CD4-positive, alpha-beta T cell (primary cell): ENCODE measurements at places on chromosomes 2 and 18.

DNA sequence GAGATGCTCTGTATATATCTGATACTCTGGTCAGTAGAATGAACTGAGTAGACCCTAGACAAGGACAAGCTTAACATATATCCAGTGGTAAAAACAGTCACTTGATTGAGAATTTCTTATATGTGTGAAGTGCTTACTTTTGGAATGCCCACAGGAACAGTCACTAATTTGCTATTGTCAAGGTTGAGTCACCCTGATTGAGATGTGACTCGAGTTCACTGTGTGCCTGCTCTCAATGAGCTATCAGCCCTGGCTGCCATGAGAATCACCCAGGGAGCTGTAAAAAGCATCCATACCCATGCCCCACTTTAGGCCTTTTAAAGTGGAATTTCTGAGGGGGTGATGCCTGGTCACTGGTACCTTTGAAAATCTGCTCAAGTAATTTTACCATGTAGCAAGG is 283.7 kb downstream of the SUCLG1 start:
- no peak for DNase-seq

- DNase-seq: no peak
Measured at GRCh38 chr2:100029460-100029859, 112.9 kb downstream of the AFF3 start.

- DNase-seq: no peak
Measured at GRCh38 chr2:190344276-190344827, 963 bp downstream of the INPP1 start.

- no peak for DNase-seq
Measured at GRCh38 chr2:15731213-15731888, 139.7 kb downstream of the DDX1 start.

DNA sequence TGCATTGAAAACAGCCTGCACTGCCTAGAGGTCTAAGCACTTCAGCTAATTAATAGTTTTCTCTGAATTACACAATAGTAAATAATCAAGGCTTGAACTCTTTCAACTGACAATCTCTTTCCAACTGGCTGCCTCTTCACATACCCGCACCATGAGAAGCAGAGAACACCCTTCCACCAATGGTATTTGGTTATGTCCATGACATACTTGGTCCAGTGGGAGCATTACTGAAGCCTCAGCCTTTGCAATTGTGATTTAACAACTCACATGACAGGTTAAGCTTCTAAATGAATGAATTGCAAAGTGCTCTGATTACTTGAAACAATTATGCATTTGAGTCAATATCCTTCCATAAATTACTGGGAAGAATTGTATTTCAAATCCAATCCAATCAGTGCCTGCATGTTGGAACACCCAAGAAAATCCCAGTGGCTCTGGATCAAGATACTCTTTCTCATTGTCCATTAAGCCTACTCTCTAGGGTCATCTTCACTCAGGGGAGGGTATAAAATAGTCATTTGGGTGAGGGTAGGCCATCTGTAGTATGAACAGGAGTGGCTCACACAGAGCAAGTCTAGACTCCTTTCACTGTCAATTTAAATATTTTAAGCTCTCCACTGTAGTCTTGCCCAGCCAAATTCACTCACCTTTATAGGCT is 101.1 kb downstream of the HS1BP3 start:
- DNase-seq: no peak

DNA sequence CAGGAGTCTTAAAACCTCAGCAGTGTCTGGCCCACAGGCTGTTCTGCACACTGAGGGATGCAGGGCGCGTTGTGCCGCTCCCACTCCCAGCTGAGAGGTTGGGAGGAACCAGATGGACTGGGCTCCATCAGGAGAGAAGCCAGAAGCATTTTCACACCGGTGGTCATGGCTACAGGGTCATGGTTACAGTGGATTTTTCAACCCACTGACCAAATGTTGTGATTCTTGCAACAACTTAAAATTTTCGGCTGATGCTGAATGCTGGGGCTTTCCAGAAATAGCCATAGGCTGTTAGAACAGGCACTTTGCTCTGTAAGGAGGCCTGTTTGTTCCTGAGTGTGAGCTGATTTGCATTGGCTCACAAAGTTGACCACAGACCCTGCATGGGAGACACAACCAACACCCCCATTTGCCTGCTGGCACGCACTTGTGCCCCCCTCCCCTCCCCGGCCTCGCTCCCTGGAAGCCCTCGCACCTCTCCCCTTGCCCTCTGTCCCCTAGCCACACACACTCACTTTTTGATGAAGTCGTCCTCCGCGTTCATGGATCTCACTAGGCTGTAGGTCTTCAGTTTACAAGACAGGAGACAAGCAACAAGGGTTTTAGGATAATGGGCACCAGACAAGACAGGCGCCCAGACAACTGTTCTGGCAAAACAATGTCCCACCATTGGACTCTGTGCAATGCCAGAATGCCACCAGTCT is 3.4 kb downstream of the LPIN1 start:
- DNase-seq: peak; percentile 70

DNA sequence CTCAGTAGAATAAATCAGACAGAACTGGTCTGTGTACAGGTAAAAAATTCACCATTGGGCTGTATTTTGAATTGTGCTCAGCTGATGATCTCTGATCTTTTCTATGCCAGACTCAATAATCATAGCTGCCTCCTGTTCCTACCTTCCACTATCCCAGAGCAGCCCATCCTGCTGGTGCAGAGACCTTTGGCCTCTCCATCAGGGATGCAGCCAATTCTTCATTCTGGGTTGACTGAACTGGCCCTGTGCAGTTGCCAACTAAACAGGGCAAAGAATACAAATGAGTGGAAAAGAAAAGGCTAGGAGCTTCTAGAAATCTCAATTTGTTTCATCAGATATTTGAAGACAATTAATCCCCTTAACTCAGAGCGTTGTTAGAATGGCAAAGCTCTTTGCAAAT is 1781.3 kb upstream of the CELF4 start:
- no peak for DNase-seq

DNA sequence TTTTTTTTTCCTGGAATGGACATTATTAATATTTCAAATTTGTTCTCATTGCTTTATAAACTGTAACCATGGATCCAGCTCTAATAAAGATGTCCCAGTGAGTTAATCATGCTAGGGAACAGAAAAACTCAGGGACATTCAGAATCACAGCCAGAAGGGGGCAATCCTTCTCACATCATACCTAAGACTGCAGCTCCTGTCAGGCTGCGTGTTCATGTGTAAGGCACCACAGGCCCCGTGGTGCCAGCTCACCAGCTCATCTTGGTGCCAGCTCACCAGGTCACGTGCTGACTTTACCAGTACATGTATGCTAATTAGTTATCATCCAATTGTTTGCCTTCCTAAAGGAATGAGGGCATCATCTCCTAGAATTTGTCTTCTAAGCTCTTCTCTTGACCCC is 84.7 kb upstream of the NEDD4L start:
- no peak for DNase-seq

DNA sequence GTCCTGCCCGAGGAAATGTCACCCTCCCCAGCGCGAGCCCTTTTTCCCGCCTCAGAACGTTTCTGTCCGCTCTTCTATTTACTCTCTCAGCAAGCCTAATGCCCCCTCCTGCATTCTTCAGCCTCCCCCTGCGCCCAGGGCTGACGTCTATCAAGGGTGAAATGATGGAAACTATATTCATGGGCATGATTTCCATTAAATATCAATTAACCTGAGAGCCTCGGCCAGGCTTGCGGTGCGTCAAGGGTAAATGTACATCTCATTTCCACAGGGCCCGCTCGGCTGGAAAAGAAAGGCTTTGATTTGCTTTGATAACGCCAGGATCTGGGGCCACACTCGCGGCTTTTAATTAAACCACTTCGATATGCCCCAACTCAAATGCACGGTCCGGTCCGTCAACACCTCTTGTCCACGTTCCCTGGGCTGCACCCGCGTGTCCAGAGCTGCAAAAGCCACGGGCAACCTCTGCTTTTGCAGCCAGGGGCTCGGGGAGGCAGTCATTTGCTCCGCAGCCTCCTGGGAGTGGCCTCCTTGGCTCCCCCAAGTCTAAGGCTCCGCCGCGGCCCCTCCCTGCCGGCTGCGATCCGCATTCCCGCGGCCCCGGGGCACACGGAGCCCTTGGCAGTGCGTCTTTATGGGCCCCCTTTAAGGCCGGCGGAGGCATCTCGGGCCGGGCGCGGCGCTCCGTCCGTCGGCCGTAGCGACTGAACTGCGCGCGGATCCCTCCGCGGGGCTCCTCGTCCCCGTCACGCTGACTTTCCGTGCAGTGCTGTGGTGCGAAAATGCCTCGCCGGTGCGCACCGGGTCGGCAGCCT is at the start of gene HOXD8:
Gene HOXD8, plus strand, starts transcription at position 724 of the 815 bp plus-strand sequence. CDS start 662 bp downstream, outside the sequence.
- no peak for DNase-seq

GRCh38 chr2:20446255-20446916 is 488 bp upstream of the RHOB start:
- DNase-seq: no peak

DNA sequence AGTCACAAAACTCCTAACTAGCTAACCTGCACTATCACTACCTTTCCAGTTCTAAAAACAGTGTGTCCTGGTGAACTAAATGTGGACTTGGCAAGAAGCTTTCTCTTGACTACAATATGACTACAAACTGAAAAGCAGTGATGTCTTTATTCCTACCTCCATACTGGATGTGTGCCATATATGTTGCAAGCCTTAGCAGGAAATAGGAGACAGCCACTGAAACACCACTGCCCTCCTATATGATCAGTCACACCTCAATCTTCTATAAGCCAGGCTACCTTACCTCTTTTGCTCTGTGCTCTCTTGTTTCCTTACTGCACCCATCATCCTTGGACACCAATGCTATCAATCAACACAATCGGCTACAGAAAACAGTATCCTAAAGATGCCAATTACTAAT is 34.1 kb downstream of the SS18 start:
- no peak for DNase-seq

DNA sequence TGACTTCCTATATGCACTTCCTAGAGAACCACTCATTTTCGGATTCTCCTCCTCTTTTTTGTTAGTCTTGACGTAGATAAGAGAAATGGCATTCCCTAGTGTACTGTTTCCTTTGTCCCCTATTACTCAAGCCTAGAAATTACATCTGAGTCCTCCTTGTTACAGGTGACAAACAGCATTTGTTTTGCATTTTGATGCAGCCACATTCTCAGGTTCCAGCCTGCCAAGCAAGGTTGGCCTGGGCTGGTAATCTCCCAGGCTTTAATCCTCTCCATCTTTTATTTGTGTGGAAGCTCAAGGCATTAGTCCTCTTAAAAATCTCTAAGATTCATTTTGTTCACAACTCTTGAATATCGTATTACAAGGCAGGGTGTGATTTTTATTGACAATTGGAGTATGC is 318.0 kb upstream of the NRP2 start:
- DNase-seq: no peak

GRCh38 chr2:211228559-211228958 is 672.2 kb downstream of the CPS1 start:
- DNase-seq: no peak
